Nucleus accumbens (tissue), 56 donors: ENCODE measurements at places on chromosomes 1 and 21.

GRCh38 chr1:1540090-1540817 is at the start of gene TMEM240:
Gene TMEM240 (minus strand): TSS chr1:1540624. CDS start chr1:1540346, 278 bp downstream.
- peak; percentile 52 for DNase-seq

DNA sequence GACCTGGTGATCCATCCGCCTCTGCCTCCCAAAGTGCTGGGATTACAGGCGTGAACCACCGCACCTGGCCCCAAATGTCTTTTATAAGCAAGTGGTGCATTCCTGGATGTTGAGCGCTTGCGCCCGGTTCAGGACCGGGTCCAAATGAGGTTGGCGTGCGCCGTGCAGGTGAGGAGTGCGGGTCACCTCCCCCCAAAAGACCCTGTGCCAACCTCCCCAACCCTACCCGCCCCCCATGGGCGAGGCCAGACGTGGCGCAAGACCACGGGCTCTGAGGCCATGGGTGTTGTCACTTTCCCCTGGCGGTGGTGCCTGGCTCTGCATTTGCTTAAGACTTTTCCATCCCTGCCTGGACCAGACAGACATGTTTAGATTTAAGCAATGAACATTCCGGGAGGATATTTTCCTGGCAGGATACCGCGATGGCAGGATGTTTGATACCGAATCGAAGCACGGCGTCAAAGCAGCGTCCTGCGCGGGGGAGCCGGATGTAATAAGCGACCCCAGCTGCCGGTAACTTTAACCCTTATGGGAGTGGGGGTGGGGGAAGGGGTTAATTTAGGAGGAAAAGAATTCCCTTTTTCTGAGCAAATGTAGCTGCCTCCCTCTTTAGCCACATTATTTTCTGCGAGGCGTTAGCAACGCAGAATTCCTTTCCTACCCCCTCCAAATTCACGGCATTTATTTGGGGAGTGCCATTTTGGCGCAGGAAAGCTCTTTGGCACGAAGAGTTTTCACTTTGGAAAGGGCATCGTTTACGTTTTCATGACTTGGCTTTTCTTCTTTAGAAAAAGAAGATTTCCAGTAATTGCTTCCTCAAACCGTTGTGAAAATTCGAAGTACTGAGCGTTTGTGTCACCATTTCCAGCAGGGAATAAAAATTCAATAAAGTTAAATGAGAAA is 27.8 kb upstream of the RNF187 start:
- DNase-seq = peak; percentile 39

- DNase-seq = no peak
These were observed 42.6 kb downstream of the ACKR1 start for GRCh38 chr1:159247266-159247665.

DNA sequence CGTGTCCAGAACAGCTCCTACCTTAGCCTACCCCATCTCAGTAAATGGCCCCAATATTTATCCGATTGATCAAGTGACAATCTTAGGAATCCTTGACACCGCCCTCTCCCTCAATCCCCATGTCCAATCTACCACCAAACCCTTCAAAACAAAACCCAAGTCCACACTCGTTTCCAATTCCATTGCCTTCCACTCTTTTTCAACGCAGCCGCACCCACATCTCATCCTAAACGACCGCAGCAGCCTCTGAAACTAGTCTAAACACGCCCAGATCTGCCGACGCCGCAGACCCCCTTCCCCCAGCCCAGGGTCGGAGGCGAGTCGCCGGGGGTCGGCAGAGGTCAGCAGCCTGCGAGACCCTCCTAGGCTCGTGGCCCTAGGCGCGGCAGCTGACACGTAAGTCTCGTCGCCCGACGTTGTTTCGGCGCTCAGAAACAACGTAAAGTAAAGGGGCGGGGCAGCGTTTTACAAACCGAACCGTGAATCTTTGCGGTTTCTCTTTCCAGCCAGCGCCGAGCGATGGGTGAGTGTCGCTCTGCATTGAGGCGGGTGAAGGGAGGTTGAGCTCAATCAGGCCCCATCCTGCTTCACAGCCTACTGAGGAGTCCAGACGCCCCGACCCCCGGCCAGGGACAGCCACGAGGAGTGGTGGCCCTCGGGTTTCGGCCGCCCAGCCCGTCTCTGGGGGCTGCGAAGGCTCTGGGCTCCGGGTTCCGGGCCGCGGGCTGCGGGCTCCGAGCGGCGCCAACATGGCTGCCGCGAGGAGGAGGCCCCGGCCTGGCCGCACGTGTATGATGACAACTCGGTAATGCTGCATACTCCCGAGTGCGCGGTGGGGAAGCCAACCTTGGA is at the start of gene RPS8:
Gene RPS8, plus strand, starts transcription at position 463 of the 852 bp plus-strand sequence. Its CDS starts 57 bp downstream, at position 520.
- DNase-seq = peak; percentile 90

- no peak for DNase-seq
These were observed 15.5 kb upstream of the SFT2D2 start for GRCh38 chr1:168210312-168210711.

DNA sequence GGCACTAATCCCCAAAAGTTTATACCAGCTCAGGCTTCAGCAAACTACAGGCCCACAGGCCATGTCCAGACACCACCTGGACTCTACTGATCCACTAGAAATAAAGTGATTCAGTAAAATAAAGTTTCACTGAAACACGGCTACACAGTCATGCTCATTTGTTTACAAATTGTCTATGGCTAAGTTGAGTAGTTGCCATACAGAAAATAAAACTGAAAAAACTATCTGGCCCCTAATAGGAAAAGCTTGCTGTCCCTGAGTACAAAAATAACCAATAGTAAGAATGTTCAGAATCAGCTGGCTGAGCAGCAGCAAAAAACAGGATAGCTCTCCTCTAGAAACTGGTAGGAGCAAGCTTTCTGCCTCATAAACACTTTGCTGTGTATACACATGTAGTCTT is 221.5 kb downstream of the RERE start:
- no peak for DNase-seq

DNA sequence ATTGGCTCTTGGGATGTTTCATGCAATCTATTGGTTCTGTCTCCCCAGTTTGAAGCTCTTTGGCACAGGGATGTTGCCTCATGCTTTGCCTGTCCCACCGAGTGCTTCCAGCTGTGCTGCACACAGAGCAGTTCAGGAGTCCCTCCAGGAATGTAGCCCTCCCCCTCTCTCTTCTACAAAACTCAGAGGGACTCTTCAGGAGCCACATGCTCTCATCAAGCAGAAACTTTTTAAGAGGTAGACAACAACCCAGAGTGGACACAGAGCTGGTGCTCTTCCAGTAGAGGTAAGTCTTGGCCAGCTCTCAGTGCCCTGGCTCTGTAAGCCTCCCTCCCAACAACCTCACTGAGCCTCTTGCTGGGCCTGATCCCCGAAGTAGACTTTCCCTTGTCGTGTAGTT is 11.6 kb upstream of the ZNF697 start:
- no peak for DNase-seq

DNA sequence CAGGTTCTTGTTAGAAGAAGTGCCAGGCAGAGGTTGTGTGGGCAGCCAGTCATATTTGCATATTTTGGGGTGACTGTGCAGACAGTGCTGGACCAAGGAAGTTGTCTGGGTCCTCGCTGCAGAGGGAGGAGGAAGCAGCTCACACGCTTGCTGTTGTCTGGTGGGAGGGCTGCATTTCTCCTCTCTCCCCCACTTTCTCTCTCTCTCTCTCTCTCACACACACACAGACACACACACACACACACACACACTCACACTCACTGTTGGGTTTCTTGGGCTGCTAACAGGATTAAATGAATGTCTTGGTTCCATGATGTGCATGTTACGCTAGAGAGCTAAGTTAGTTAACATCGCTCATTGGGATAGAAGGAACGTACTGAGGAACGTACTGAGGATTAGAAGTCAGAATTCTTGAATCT is 72.9 kb downstream of the AGPAT3 start:
- DNase-seq = no peak

DNA sequence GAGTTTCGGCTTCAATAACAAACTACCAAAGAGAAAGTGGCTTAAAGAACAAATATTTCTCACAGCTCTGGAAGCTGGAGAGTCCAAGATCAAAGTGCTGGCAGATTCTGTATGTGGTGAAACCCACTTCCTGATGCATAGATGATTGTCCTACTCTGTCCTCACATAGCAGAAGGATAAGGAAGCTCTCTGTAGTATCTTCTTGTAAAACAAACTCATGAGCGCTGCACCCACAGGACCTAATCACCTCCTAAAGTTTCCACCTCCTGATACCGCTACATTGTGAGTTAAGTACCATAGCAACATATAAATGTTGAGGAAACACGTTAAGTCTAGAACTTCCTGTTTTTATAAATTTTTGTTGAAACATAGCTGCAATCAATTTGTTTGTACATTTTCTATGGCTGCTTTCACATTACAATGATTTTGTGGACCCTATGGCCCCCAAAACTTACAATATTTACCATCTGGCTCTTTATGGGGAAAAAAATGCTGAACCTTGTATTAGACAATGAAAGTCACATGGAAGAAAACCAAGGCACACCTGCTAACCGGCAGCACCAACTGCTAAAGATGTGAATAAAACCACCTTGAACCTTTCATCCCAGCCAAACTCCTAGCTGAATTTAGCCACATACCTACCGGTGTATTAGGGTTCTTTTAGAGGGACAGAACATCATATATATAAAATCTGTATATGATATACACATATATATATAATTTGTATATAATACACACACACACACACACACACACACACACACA is 1423.4 kb downstream of the NCAM2 start:
- DNase-seq = no peak

- no peak for DNase-seq
These were observed 22.6 kb downstream of the CLCA1 start for GRCh38 chr1:86491171-86491950.

GRCh38 chr21:42248783-42249597 is 30.1 kb downstream of the ABCG1 start:
- no peak for DNase-seq

- DNase-seq = peak; percentile 28
These were observed 19.7 kb downstream of the PPFIA4 start for GRCh38 chr1:203045821-203046594.

DNA sequence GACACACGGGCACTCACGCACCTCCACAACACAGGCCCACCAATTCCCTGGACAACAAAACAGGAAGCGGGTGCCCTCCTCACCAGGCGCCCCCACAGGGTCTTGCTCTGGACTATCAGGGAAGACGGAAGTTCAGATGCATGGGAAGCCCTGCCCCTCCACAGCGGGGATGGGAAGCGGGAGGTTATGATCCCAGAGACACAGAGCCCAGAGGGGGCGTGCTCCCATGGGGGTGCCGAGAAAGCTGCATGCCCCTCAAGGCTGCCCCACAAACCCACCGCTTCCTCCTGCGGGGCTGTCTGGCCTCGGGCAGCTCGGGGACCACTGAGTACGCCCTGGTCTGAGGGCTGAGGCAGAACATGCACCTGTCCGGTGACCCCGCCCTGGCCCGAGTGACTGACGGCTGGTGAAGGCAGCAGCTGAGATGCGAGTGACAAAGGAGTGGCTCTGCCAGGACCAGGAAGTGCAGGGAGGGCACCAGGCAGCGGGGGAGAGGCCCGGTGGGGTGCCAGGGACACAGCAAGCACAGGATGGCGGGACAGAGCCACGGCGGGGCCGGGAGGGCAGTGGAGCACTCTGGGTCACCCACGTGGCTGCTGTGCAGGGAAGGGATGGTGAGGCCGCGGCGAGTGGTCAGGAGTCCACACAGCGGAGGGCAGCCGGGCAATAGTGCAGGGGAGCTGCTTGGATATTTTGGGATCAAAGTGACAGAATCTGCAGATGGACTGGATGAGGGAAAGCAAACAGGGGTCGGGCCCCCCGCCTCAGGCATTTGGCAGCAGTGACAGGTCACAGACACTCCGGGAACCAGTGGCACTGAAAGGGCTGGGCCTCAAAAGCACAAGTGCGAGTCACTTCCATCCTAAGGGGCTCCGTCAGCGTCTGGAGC is 18.6 kb downstream of the NADK start:
- DNase-seq = no peak

DNA sequence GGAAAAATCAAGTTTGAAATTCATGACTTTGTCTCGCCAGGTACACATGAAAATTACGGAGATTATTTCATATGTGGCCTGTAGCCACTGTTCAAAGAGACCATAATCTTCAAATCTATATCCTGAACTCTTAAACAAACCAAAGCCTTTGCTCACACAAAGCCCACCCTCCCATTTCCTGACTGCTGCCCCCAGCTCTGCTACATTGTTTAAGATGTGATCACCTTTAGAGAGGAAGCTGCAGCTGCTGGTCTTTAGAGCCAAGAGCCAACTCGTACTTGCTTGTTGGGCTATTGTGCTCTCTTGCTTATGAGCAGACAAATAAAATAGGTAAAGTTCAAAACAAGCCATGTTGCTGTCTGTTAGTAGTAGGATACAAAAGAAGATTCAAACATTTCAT is 71.9 kb downstream of the DTL start:
- DNase-seq = no peak

DNA sequence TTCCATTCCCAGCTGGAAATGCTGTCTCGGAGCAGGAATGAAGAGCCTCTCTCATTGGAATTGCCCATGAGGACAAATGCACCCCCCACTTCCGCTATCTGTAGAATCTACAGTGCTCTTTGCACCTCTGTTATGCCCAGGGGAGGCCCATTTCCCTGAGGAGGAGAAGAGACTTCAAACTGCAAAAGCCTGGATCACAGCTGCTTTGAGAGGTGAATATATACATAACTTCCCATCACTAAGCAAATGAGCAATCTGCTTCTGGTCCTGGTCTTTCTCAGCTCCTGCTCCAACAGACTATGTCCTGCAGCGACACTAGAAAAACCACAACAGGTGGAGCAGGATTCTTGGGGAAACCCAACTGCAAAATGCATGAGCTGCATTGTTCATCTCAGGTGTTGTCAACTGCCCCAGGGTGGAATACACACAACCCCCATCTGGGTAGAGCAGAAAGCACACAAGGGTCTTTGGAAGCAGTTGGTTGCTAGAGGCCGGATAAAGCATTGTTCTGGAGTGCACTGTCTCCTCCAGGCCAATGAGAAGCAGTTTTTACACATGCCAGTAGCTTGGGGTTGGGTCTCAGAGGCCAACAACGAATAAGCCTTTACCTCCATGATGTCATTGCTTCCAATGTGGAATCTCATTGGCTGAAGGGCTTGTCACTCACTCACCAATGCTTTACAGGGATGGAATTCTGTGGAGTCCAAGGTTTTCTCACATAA is 67.7 kb upstream of the RAB4A start:
- no peak for DNase-seq

- DNase-seq = no peak
These were observed 113.5 kb downstream of the LHX9 start for GRCh38 chr1:198030682-198031081.

GRCh38 chr1:113792986-113793385 is 19.3 kb downstream of the RSBN1 start:
- DNase-seq = no peak

GRCh38 chr1:227889047-227889862 is 58.5 kb downstream of the WNT9A start:
- no peak for DNase-seq

DNA sequence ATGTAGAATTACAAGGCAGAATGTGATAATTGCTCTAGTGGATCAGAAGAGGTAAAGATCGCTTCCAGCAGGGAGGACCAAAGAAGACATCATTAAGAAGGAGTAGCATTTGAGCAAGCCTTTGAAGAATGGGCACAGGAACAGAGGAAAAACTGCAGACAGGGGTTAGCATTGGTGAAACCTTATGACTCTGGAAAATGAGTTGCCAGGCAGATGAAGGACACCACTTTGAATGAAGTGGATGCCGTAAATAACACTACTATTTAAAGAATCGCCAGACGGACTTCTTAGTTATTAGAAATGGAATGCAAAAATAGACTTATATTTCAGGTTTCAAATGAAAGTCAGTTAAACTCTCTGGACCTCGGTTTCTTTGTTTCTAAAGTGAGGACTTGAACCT is 727.7 kb downstream of the USP25 start:
- DNase-seq = no peak

GRCh38 chr1:43908858-43909257 is 24.7 kb upstream of the ARTN start:
- DNase-seq = no peak
